Dermis microvascular lymphatic vessel endothelial cell (primary cell): ENCODE measurements at places on chromosomes 4 and X.

DNA sequence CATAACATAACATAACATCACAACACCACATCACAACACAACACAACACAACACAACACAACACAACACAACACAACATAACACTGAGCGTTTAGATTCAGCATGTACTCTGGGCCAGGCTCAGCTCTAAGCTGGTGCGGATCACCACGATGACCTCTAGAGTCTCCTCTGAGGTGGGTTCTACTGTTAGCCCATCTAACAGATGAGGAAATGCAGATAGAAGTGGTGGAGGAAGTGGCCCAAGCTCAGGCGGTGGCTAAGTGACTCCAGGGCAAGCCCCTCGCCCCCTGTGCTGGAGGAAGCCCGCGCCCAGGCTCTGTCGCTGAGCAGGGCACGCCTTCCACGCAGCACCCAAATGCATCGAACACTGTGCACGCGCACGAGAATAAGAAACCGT is 45.3 kb upstream of the CDKN2AIP start:
- DNase-seq, result no peak

DNA sequence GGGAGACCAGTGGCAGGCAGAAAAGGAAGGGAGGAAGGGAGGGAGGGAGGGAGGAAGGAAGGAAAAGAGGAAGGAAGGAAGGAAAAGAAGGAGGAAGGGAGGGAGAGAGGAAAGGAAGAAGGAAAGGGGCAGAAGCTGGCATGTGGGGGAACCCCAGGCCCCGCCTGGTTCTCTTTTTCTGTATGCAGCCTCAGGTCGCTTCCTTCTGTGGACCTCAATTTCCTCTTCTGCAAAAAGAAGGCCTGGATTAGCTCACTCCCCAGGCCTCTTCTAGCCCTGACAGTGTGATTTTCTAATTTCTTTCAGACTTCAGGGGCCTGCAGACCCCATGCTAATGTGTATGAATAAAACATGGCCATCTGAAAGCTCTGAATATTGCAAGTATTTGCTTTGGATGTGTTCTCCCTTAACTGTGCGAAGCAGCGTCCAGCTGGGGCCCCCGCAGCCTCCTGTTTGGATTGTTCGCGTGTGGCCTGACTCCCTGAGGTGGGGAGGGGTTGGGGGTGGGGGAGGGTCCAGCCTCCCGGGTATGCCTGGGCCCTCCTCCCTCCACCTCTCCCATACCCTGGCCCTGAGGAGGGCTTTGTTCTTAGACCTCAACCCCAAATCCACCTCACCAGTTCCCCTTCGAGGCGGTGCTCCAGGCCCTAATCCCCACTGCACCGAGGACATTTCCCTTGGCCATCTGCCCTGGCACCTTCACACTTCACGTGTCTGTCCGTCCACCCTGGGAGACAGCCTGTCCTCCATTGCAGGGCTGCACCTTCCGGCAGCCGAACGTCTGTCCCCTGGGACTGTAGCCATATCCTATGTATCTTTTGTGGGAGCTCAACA is 199.9 kb upstream of the ATP6AP2 start:
- DNase-seq, result no peak

- no peak for DNase-seq
These were observed 248.9 kb upstream of the FTHL17 start for GRCh38 chrX:31320740-31321139.

DNA sequence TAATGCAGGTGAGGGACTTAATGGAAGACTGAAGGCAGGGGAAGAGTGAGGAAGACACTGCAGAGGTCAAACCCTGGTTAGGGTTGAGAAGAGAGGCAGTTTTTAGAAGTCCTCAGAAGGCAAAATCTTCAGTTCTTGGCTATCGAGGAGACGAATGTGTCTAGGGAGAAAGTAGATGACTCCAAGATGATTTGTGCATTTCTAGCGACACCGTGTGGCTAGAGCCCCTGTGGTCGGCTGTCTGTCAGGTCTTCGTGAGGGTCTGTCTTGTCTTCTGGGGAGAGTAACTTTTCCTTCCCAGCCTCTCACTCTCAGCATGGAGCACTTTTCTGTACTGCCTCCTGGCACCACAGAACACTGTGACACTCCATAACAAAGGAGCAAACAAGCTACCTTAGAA is 458.1 kb downstream of the STIM2 start:
- DNase-seq, result no peak
